ENCODE measurements at places on chromosomes 5 and 9. TPM values are rescaled to one million over a fixed set of nuclear protein-coding genes. Genes with fewer than 3 reads are reported as not detected.

The CARD9 gene
- total RNA-seq, result 0.85 TPM

The SLC4A9 gene
- total RNA-seq, result not detected

The GPR21 gene
- not detected for total RNA-seq

The STKLD1 gene
- total RNA-seq, result 1.1 TPM

The F2RL1 gene
- total RNA-seq, result 254 TPM

The NEUROG1 gene
- total RNA-seq, result not detected

The CCL28 gene
- 0.31 TPM for total RNA-seq

The FRMD3 gene
- total RNA-seq, result 1.5 TPM

The NCBP1 gene
- 30.2 TPM for total RNA-seq

The FAF2 gene
- 49.5 TPM for total RNA-seq

The SLC34A3 gene
- total RNA-seq, result 0.07 TPM

The MUSK gene
- not detected for total RNA-seq

The RNF130 gene
- total RNA-seq, result 32.2 TPM

The CDH18 gene
- not detected for total RNA-seq

The TERT gene
- total RNA-seq, result 1.8 TPM

The IFNB1 gene
- not detected for total RNA-seq

The TLR4 gene
- 0.08 TPM for total RNA-seq

The ADGRD2 gene
- not detected for total RNA-seq

The DBH gene
- not detected for total RNA-seq

The SLC46A2 gene
- total RNA-seq, result not detected

The MROH2B gene
- not detected for total RNA-seq

The NRARP gene
- 3.5 TPM for total RNA-seq

The CD274 gene
- total RNA-seq, result 2.8 TPM

The UBE2D2 gene
- total RNA-seq, result 157 TPM

The SLC6A3 gene
- total RNA-seq, result 0.17 TPM

The BRINP1 gene
- total RNA-seq, result 0.26 TPM

The OLFM1 gene
- 11.5 TPM for total RNA-seq

The CDH9 gene
- total RNA-seq, result not detected

The WDR38 gene
- not detected for total RNA-seq

The STPG3 gene
- not detected for total RNA-seq

The ANXA2R gene
- 2.5 TPM for total RNA-seq

The ACOT12 gene
- total RNA-seq, result not detected

The FGF1 gene
- total RNA-seq, result 1.6 TPM
